NCI-H2029 treated with DMSO at 0.1 percent for 48 hours (cell line): ENCODE measurements at places on chromosomes 3 and 15.

GRCh38 chr3:123102826-123103225, 36.0 kb downstream of the PDIA5 start:
- no peak for DNase-seq

- DNase-seq: no peak
These were observed 1336.7 kb downstream of the NSUN3 start for GRCh38 chr3:95399585-95399984.

GRCh38 chr3:39114456-39114855, 7.0 kb downstream of the TTC21A start:
- no peak for DNase-seq

- DNase-seq: no peak
These were observed 81.7 kb downstream of the WNT5A start for GRCh38 chr3:55405436-55405835.

GRCh38 chr15:82828075-82828474, 18.6 kb downstream of the WHAMM start:
- DNase-seq: no peak

DNA sequence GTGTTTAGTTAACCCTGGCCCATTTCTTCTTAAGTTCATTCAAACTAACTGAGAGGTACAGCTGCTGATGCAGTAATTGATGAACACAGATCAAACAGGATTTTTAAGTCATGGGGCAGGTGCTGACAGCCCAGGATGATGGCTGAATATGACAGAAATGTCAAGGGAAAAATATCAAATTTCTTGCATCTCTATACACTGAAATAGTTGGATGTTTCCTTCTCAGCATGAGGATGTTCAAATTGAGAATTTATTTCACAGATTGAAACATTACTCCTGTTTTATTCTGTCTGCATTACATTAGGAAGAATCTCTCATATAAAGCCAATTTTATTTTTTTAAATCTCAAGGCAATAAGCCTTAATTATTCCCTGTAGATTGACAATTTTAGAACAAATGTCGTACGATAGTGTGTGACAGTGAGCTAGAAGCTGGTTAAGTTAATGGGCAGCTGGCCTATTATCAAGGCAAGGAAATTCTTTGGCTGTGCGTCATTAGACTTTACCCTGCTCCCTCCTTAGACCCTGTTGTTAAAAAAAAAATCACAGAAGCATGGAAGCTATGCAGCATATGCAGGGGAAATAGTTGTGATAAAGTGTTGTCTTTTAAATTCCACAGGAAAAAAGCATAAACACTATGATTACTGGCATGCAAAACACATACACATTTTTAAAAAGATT, 183.8 kb upstream of the KCNMB2 start:
- DNase-seq: no peak

DNA sequence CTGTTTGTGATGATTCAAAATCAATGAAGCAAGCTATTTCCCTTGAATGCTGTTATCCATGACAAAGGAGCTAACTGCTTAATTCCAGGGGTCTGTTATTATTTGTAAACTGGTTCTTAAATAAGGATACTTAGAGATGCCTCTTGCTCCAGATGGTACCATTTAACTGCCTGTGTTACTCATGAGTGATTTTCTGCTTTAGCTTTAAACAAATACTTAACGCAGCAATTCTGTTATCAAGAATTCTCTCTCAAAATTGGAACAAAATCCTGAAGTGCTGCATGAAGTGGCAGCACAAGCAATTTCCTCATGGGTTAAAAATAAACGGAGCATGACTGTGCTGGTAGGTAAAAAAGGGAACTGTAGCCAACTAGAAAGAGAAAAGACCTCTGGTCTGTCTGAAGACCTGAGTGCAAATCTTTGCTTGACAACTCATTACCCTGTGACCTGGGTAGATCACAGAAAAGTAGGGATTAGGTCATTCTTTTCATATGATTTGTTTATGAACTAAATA, 62.5 kb upstream of the GBE1 start:
- peak; percentile 67 for DNase-seq

DNA sequence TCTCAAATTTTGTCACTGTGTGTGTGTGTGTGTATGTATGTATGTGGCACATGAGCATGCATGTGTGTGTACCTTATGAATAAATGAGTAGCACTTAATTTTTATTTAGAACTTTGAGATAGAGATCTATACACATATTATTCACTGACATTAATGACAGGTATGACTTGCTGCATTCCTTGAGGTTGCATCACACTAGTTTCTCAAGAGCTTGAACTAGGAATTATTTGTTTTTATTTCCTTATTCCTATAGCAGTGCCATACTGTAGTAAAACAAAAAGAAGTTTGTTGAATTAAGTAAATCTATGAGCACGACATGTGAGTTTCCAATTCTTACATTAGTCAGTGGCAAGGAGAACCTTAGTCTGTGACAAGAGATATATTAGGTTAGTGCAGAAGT, 943.9 kb downstream of the ROBO1 start:
- DNase-seq: no peak

DNA sequence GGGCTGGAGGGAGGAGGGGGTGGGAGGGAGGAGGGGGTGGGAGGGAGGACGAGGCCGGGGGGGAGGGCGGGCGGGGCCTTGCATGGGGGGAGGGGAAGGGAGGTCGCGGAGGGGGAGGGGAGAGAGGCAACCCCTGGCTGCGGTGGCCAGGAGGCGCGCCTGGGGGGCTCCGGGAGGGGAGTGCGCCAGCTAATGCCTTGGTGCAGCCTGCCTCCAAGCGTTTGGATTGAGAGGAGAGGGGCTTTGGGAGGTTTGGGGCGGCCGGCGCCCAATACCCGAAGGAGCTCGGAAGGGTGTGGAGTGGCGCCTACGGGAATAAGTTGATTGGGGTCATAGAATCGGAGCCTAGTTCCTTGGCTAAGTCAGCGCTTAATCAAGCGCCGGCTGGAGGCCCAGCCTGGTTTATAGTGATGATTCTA, 557 bp downstream of the TFG start:
- no peak for DNase-seq

DNA sequence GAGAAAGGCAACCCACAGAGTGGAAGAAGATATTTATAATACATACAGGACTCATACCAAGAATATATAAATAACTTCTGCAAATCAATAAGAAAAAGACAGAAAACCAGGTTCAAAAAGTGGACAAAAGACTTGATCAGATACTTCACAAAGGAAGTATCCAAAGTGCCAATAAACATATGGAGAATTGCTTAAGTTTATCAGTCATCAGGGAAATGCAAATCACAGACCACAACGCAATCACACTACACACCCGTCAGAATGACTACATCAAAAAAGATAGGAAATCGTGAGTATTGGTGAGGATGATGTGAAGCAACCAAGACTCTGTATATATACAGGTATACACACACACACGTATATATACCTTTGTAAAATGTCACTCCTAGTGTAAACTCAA, 180.6 kb downstream of the FAM43A start:
- DNase-seq: no peak

DNA sequence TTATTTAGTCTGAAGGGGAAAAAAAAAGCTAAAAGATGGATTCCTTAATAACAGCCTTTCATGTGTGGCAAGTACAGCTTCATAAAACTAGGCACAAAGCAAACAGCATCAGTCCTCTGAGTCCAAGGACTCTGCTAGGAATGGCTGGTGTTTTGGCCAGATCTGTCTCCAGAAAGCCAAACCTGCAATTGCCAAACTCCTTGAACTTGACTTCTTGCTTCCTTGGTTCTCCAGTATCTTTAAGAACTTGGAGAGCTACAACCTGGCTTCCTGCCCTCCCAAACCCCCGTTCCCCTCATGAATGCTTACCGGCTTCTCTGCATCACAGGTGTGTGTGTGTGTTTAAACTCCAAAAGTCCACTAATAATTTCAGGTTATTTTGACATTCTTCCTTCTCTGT, 1.6 kb upstream of the PLOD2 start:
- DNase-seq: no peak

DNA sequence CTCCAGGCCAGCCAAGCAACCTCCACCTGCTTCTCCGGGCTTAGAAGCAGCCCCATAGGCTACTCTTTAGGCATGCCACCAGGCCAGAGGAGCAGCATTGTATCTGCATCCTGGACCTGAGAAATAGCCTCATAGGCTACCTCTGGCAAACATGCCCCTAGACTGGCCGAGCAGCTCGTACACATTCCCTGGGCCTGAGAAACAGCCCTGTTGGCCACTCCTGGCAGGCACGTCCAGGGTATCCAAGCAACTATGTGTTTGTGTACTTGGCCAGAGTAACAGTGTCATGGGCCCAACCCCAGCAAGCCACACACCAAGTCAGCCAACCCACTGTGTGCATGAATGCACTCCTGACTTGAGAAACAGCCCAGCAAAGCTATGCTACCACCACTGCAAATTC, 498.7 kb upstream of the CDIN1 start:
- no peak for DNase-seq
